ENCODE measurements at places on chromosomes 16 and 17.

- no peaks in the 10 kb centered on the region for H3K4me1 ChIP-seq
- no peak overlapping the region for H3K27ac ChIP-seq
- no peak for DNase-seq
- no peak overlapping the region for H3K4me3 ChIP-seq
- no peaks in the 10 kb centered on the region for H3K36me3 ChIP-seq
These were observed 401.7 kb upstream of the MAF start for GRCh38 chr16:80002261-80002660.

GRCh38 chr17:44279666-44280391 is 11.9 kb upstream of the SLC4A1 start:
- H3K4me1 ChIP-seq: peaks cover 14% of the 10 kb centered on the region
- H3K36me3 ChIP-seq: no peaks in the 10 kb centered on the region
- no peak overlapping the region for H3K4me3 ChIP-seq
- no peak overlapping the region for H3K27ac ChIP-seq

DNA sequence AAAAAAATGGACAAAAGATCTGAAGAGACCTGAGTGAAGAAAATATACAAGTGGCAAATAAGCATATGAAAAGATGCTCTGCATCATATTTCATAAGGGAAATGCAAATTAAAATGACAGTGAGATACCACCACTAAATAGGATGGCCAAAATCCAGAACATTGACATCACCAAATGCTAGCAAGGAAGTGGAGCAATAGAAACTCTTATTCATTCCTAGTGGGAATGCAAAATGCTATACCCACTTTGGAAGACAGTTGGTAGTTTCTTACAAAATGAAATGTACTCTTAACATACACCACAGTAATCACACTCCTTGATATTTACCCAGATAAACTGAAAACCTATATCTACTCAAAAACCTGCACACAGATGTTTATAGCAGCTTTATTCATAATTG is 33.6 kb downstream of the DHRS7B start:
- H3K27ac ChIP-seq: no peak overlapping the region
- no peak overlapping the region for H3K4me3 ChIP-seq
- DNase-seq: no peak
- no peaks in the 10 kb centered on the region for H3K27me3 ChIP-seq
- peaks cover 9% of the 10 kb centered on the region for H3K4me1 ChIP-seq

- no peak overlapping the region for H3K4me3 ChIP-seq
- H3K27me3 ChIP-seq: no peaks in the 10 kb centered on the region
- no peaks in the 10 kb centered on the region for H3K36me3 ChIP-seq
- DNase-seq: no peak
- H3K27ac ChIP-seq: no peak overlapping the region
- H3K4me1 ChIP-seq: peaks cover 28% of the 10 kb centered on the region
These were observed 8.1 kb downstream of the DNAJC7 start for GRCh38 chr17:42009170-42009569.

- H3K4me1 ChIP-seq: peaks cover 2% of the 10 kb centered on the region
- no peaks in the 10 kb centered on the region for H3K36me3 ChIP-seq
These were observed 15.7 kb downstream of the CCDC42 start for GRCh38 chr17:8728971-8729370.

DNA sequence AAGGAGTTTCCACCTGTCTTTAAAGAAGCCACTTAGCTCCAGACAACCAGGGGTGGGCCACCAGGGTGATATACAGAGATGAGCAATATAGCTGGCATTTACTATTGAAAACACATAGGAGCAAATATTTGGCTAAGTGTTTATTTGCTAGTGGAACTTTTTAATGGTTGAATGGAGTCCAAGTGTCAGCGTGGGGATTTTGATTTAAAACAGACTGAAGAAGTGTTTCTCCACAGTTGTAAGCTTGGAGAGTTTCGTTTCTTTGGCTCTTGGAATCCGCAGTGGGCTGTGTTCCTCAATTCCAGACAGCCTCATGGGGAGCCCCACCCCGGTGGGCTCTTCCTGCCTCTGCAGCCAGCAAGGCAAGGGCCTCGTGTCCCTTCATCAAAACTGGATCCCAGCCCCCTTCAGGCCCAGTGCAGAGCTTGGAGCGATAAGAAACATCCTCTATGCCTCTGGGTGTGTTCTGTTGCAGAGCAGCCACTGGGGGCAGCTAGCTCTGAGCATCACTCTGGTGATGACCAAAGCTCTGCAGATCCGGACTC is 36.1 kb downstream of the NOG start:
- no peak for DNase-seq
- H3K27ac ChIP-seq: no peak overlapping the region
- H3K27me3 ChIP-seq: no peaks in the 10 kb centered on the region
- H3K4me1 ChIP-seq: peaks cover 5% of the 10 kb centered on the region
- H3K36me3 ChIP-seq: no peaks in the 10 kb centered on the region

- no peaks in the 10 kb centered on the region for H3K36me3 ChIP-seq
- H3K27ac ChIP-seq: no peak overlapping the region
- DNase-seq: no peak
- peaks cover 3% of the 10 kb centered on the region for H3K4me1 ChIP-seq
- no peak overlapping the region for H3K4me3 ChIP-seq
These were observed 15.3 kb upstream of the TBX2 start for GRCh38 chr17:61384354-61384691.

- H3K4me3 ChIP-seq: no peak overlapping the region
- no peak for DNase-seq
- no peaks in the 10 kb centered on the region for H3K36me3 ChIP-seq
- H3K4me1 ChIP-seq: peaks cover 16% of the 10 kb centered on the region
- H3K27ac ChIP-seq: no peak overlapping the region
These were observed 33.6 kb upstream of the BRD7 start for GRCh38 chr16:50402298-50402895.

GRCh38 chr16:85312642-85313525 is 200.6 kb upstream of the CIBAR2 start:
- no peak overlapping the region for H3K4me3 ChIP-seq
- peaks cover 25% of the 10 kb centered on the region for H3K4me1 ChIP-seq
- H3K27ac ChIP-seq: no peak overlapping the region
- DNase-seq: no peak
- H3K27me3 ChIP-seq: no peaks in the 10 kb centered on the region
- H3K36me3 ChIP-seq: no peaks in the 10 kb centered on the region

DNA sequence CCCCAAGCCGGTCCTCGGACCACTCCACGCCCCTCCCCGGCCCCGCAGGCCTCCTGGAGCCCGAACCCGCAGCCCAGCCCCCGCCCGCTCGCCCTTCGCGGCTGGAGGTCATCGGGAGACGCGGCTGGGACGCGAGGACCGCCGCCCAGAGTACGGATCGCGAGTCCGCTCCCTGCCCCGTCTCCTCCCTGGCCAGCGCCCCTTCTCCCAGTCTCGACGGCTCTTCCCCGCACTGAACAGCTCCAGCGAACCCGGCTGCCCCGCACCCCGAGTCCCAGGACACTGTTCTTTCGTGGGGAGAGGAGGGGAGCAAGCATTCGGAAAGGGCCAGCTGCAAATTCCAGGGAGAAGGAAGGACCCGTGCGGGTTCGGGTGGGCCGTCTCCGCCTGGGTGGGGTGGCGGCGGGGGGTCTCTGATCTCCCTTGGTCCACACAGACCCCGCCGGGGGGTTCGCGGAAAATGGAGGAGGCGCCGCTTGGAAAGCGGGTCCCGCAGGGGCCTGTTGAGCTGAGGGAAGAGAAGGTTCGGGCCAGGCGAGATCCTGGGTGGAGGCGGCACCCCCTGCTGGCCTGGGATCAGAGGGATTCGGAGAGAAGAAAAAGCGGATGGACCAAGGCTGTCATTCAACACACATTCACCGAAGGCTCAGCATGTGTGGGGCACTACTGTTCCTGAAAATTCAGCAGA is 632 bp upstream of the RTN4RL1 start:
- H3K36me3 ChIP-seq: no peaks in the 10 kb centered on the region
- no peak for DNase-seq
- no peak overlapping the region for H3K27ac ChIP-seq
- H3K27me3 ChIP-seq: peaks cover 4% of the 10 kb centered on the region
- peaks cover 37% of the 10 kb centered on the region for H3K4me1 ChIP-seq

DNA sequence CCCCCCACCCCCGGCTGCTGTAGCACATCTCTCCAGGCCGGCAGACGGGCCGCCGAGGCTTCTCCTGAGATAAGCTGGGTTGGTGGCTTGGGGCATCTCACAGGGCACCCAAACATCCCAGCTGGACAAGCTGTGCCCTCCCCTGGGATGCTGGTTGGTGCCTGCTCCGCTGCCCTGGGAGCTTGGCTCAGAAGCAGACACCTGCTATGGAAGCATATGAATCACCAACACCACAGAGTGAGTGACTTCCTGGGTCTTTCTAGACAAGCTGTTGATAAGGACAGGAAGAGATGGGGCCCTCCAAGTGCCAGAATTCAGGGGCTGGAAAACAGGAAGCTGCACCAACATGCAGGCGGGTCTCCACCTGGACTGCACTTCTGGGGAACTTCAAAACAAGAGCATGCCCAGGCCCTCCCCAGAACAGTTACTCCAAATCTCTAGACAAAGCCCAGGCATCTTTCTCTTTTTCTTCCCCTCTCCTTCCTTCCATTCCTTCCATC is 13.7 kb downstream of the C16orf95 start:
- H3K4me1 ChIP-seq: peaks cover under 1% of the 10 kb centered on the region
- no peak overlapping the region for H3K27ac ChIP-seq
- DNase-seq: no peak
- no peaks in the 10 kb centered on the region for H3K27me3 ChIP-seq
- peaks cover 5% of the 10 kb centered on the region for H3K36me3 ChIP-seq

- H3K4me3 ChIP-seq: peak overlapping the region; percentile 92
- H3K27ac ChIP-seq: peak overlapping the region; percentile 91
- DNase-seq: no peak
- H3K36me3 ChIP-seq: peaks cover 55% of the 10 kb centered on the region
These were observed 773 bp downstream of the BLTP2 start for GRCh38 chr17:28643983-28644786.

GRCh38 chr17:9926150-9926804 is 21.2 kb upstream of the RCVRN start:
- no peaks in the 10 kb centered on the region for H3K27me3 ChIP-seq
- peaks cover 2% of the 10 kb centered on the region for H3K4me1 ChIP-seq
- H3K36me3 ChIP-seq: no peaks in the 10 kb centered on the region
- no peak overlapping the region for H3K27ac ChIP-seq
- no peak for DNase-seq

DNA sequence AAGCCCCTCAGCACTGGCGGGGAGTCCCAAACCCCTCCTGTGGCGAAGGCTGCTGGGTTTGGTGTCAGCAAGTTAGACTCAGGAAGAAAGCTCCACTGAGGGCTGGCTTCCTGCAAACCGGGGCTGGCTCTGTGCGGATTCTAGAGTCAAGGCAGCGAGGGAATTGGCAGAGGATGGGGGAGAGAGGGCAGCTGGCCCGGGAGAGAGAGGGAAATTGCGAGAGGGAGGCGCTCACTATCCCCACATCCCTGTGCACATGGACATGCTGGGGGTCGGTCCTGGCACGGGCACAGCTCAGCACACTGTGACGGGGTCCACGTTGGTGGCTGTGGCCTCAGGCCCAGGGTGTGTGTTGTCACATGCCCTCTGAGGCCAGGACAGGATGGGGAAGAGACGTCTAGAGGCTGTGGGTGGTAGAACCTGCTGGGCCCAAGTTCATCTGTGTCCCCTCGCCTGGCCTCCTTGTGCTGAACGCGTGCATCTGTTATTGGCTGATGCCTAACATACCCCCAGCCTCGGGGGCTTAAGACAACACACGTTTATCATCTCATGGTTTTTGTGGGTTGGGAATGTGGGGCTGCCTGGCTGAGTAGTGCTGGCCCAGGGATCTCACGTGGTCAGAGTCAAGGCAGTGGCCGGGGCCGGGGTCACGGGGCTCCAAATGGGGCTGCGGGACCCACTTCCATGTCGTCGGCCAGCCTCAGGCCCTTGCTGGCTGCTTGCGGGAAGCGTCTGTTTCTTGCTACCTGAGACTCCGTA is 16.7 kb upstream of the JPH3 start:
- no peak overlapping the region for H3K27ac ChIP-seq
- H3K4me1 ChIP-seq: no peaks in the 10 kb centered on the region
- H3K27me3 ChIP-seq: peaks cover 28% of the 10 kb centered on the region

DNA sequence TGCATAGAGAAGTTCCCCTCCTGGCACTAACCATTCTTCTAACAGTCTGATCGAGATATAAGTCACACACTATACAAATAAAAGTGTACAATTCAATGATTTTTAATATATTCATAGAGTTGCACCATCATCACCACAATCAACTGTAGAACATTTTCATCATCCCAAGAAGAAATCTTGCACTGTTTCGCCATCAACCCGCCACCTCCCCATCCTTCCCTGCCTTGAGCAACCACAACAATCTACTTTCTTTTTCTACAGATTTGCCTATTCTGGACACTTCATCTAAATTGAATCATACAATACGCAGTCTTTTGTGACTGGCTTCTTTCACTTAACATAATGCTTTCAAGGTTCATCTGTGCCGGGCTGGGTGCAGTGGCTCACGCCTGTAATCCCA is 33.0 kb upstream of the GUCY2D start:
- no peaks in the 10 kb centered on the region for H3K4me1 ChIP-seq
- no peak overlapping the region for H3K4me3 ChIP-seq
- H3K27ac ChIP-seq: no peak overlapping the region
- no peaks in the 10 kb centered on the region for H3K27me3 ChIP-seq
- no peak for DNase-seq

DNA sequence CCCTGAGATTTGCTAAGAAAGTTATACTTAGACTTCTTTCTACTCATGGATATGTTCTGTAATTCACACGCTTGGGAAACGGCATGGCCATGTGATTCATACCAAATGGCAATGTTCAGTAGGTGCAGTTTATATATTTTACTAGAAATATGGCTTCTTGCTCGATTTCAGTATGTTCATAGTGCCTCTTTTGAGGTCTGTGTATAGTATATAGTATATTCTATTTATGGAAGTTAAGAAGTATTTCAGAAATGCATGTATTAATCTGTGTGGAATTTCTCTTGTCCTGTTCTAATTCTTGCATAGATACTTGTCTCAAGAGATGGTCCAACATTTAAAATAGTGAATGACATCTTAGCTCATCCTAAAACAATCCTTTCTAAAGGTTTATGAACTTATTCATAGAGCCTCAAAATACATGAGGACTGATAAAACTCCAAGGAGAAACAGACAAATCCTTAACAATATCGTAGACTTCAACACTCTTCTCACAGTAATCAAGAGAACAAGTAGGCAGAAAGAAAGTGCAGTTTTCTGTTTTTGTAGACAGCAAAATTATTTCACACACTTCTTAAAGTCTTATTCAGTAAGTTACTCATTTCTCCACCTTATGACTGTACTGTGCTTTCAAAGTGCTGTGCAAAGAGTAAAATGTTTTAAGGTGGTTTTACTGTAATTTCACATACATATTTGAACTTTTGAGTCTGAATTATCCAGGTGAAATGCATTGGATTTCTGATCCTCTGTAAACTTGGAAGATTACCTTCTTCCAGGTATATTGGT is 11.1 kb downstream of the BPTF start:
- H3K4me3 ChIP-seq: no peak overlapping the region
- peaks cover 15% of the 10 kb centered on the region for H3K36me3 ChIP-seq

DNA sequence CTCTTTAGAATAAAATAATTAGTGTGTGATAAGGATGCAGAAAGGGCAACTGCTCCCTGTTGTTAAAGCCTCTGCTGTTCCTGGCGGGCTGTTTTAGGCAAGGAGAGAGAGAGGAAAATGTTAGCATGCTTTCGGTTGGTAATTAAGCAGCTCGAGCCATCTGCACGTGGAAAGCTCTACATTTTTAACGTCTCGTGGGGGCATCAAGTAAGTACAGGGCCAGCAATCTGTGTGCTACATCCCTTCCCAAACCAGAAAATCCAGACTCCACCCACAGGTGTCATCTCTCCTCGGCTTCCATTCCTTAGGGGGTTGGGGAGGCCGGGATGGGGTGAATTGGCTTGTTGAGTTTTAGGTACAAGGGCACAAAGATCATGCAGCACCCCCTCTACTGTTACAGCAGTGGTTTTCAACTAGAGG is 62.4 kb upstream of the MARCHF10 start:
- H3K27me3 ChIP-seq: peaks cover 14% of the 10 kb centered on the region
- no peak overlapping the region for H3K27ac ChIP-seq
- H3K4me3 ChIP-seq: no peak overlapping the region
